ENCODE measurements at places on chromosomes 6 and 20. TPM values are rescaled to one million over a fixed set of nuclear protein-coding genes. Genes with fewer than 3 reads are reported as not detected.

ECI2 gene
- total RNA-seq = 61.7 TPM

RAET1L gene
- total RNA-seq = not detected

HLA-DQA2 gene
- total RNA-seq = not detected

NHLRC1 gene
- 1.0 TPM for total RNA-seq

CRYBG1 gene
- total RNA-seq = 0.80 TPM

THBD gene
- total RNA-seq = 6.5 TPM

GATA5 gene
- total RNA-seq = not detected

SLC17A3 gene
- not detected for total RNA-seq

CALHM5 gene
- total RNA-seq = 2.3 TPM

ENPP1 gene
- total RNA-seq = 3.6 TPM

OR2J3 gene
- total RNA-seq = not detected

SLC22A16 gene
- not detected for total RNA-seq

PRSS16 gene
- 0.39 TPM for total RNA-seq

ZC3H12D gene
- not detected for total RNA-seq

MUC21 gene
- not detected for total RNA-seq

MCHR2 gene
- total RNA-seq = not detected
